NCI-H2081 (cell line): ENCODE measurements at places on chromosomes 6 and 20.

- no peak for DNase-seq
Measured at GRCh38 chr6:115362234-115362633, 698.5 kb downstream of the FRK start.

DNA sequence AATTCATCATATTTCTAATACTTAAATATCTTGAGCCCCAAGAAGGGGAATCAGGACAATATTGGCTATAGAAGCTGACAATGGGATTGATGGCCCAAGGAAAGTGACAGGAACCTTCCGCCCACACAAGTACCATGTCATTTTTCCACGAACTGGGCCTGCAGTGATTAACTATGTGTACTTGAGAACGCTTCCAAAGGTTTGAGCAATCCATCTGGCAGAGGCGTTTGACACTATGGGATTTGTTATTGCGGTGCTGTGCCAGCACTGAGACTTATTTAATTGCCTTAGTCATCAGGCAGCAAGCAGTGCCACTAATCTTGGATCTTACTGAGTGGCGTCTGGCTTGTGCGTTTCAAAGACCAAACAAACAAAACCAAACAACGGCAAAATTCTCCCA lies 135.6 kb upstream of the UST start:
- DNase-seq: no peak

DNA sequence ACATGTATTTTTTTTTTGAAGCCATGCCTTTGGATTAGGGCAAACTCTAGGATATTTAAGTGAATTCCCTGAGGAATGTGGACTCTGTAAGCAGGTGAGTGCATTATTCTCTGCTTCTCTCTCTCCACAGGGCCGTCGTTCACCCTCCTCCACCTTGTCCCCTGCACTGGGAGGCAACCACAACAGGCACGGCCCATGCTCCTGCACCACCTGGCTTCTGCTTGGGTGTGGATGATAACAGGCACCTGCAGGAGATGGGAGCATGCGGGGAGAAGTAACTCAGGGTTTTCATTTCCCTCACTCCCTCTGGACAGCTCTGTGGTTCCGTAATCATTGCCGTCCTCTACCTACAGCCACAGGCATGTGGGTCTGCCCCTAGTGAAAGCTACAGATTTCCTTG lies 43.4 kb downstream of the HLA-C start:
- no peak for DNase-seq

- no peak for DNase-seq
Measured at GRCh38 chr6:45655745-45656476, 278.2 kb upstream of the SUPT3H start.

DNA sequence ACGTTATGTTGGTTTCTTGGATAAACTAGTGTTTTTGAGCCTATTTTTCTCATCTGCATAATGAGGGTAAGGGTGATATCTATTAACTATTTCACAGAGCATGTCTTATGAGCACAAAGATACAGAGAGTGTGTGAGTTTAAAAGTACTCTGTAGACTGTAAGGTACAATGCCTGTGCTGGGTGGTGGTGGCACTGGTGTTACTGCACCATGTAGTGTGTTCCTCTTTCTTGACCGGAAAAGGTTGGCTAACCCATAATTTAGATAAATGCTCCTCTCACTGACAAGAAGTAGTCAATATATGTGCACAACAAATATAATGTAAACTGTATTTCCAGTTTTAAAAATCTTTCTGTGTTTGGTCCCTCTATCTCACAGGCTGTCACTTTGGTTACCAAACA lies 116.2 kb upstream of the MMS22L start:
- no peak for DNase-seq

DNA sequence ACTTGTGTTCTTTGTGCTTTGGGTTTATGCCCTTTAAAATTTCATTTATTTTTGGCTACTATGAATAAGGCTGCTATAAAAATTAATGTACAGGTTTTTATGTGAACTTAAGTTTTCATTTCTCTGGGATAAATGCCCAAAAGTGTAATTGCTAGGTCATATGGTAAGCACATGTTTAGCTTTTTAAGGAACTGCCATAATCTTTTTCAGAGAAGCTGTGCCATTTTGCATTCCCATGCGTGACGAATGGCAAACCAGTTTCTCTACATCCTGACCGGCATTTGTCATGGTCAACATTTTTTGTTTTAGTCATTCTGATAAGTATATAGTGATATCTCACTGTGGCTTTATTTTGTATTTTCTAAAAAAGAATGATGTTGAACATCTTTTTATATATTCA lies 236.0 kb upstream of the SGK1 start:
- DNase-seq: no peak

DNA sequence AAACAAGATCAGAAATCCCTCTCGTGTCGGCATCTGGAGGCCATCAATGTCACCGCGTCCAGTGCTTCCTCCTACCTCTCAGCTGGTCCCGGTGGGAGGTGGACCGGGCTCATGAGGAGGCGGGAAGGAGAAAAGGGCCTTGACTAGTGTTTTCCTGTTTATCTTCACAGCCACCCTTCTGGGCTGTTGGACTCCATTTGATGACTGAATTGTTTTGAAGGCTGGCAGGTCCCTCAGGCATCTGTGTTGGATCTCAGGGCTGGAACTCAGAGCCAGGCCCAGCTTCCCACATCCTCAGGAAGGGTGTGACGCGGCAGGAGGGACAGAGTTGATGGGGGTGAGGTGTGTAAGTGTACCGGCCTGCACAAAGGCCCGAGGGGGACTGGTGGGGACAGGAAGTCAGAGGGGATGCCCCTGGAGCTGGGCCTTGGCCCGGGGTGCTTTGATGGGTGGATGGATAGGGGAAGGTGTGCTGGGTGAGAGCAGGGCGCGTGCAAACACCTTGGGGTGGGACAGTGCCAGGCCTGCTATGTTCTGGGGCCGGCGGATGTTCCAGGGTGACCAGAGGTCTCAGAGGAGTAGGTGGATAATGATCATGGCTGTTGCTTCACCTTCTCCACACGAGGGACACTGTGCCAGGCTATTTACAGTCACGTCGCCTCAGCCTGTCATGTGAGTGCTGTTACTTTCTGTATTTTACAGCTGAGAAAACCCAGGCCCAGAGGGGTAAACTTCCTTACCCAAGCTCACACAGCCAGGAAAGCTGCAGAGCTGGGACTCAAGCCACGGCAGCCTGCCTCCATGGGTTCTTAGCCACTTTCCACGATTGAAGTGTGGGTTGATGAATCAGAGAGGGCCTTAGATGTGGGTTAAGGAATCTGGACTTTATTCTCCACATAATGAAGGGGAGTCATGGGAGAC lies 17.9 kb upstream of the CHMP4B start:
- no peak for DNase-seq

DNA sequence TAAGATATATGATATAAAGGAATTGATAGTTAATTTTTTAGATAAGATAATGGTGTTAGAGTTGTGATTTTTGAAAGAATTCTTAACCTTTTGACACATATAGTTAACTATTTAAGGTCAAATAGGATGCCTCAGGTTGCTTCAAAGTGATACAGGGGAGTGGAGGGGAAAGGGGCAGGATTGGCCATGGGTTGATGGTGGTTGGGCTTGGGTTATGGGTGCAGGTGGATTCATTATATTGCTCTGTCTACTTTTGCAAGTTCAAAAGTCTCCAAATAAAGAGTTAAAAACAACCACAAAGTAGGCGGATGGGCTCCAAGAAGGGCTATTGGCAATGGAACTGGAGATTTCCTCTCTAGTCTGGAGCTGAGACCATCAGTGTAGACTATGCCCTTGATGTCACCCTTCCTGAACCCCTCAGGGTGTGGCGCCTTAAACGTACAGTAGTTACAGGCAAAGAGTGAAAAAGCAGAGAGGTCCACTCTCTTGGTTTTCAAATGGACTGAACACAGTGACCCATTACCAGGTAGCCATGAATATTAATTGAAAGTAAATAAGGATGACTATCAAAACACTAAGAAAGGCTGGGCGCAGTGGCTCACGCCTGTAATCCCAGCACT lies 81.2 kb downstream of the PTPN1 start:
- no peak for DNase-seq

DNA sequence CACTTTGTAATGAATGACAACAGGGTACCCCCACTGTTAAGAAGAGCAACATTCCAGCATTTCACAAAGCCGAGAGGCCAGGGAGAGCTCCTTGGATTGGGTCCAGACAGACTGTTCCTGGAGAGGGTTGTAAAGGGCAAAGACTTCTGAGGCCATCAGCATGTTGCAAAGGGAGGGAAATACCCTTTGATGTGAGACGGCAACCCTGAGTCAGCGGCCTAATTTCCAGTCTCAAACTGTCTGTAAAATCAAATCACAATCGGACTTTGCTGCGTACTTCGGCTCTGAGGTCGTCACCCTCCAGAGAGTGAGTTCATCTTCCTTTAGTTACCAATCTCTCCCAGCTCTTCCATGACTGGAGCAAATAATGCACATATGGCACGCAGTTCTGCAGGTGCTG lies 101.0 kb upstream of the DTNBP1 start:
- DNase-seq: no peak

DNA sequence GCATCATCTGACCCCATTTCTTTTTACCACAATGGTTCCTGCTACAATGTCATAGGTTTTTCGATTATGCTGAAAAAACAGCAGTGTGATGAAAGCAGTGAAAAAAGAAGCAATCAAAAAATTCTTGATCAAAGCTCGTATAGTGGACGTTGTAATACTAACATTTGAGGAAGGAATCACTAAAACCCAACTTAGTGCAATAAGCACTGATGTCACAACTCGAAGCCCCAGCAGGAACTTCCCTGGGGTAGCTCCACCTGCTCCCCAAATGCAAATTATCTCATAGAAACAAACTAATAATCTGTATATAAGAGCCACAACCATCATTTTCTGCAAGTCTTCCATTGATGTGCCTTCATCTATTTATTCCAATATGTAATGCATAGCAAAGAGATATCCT lies 285.6 kb upstream of the SGK1 start:
- no peak for DNase-seq

DNA sequence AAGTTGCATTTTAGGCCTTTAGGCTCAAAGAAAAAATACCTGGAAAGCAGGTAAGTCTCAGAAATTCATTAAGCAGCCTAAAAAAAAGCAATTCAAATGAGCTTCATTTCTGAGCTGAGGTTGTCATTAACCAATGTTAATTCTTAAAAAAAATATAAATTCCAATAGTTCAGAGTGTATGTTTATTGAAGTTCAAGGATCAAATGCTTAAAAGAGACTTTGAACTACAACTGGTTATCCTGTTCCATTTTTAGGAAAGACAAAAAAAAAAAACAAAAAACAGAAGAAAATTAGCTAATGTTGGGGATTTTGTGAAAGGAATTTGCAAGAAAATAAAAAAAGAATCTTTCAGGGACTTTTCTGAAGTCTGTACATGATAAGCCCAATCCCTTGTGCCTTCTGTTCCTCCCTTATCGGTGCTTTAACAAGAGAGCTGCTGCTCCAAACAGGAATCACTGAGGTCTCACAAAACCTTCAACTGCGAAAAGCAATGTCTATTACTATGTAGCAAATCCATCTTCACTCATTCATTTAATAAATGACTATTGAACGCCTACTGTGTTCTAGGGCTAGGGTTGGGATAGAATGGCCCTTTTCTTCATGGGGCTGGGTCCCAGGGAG lies 90.3 kb downstream of the FOXF2 start:
- DNase-seq: no peak

- no peak for DNase-seq
Measured at GRCh38 chr6:89360415-89360999, 8.0 kb upstream of the UBE2J1 start.

DNA sequence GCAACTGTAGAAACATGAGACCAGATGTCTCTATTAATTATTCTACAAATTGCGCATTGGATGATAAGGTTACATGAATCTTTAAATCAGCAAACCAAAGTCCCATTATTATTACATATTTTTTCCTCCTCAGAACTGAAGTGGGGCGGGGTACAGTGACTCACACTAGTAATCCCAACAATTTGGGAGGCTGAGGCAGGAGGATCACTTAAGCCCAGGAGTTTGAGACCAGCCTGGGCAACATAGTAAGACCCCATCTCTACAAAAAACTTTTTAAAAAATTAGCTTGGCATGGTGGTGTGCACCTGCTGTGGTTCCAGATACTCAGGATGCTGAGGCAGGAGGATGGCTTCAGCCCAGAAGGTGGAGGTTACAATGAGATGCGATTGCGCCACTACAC lies 29.0 kb downstream of the HFE start:
- DNase-seq: no peak

DNA sequence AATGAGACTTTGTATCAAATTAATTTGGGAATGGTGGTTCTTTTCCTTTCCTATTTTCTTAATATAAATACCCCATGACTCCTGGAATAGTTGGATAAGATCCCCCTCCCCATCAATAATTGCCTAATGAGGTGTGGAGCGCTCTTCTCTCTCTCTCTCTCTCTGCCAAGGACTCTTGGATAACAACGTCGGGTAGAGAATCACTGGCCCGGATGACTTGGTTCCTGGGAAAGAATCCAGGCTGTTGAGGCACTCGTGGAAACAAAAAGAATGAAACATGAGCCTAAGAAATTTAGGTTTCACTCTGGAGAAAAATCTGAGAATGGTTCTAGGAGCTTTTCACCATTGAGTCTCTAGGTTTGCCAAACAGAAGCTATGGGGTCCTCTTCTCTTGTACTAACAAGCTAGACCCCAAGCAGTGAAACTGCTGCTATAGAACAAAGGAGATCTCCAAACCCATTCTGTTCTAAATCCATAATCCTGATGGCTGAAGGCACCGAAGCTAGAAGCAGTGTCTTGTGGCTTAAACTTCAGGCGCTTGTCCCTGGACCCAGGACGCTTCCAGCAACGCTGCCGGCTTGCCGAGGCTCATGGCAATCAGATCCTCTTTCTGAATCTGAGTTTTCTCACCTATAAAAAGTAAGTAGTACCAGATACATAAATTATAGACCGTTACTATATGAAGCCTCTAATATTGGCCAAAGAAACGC lies 241.6 kb upstream of the BTBD3 start:
- no peak for DNase-seq

DNA sequence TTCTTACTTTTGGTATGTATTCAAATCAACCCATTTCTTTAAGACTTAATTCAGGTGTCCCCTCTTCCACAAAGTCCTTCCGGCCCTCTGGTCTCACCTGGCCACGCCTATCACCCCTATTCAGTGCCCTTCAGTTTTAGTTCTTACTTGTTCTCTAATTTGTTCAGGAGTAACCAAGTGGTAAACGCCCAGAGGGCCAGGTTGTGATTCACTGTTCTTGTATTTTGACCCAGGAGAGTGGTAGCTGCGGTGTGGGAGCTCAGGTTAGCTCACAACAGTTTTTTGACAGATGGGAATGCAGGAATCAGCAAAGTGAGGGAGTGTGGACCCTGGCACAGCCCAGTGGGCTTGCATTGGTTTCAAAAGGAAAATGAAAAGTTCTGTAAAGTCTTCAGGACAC lies 81.7 kb upstream of the RIPOR2 start:
- no peak for DNase-seq

- no peak for DNase-seq
Measured at GRCh38 chr6:34249469-34250261, 859 bp upstream of the SMIM29 start.

- no peak for DNase-seq
Measured at GRCh38 chr6:116827561-116828240, 1.2 kb downstream of the GPRC6A start.

GRCh38 chr6:33490198-33490597 lies 35.8 kb downstream of the ZBTB9 start:
- DNase-seq: no peak
